ENCODE measurements at places on chromosomes 7 and 10.
A peak's percentile ranks its signal among the peaks of the same experiment; 100 is the strongest.

GRCh38 chr7:128022631-128023532 lies 8.4 kb downstream of the LRRC4 start:
- DNase-seq: no peak

- DNase-seq: no peak
These were observed 104.1 kb upstream of the FOXP2 start for GRCh38 chr7:114310345-114311110.

DNA sequence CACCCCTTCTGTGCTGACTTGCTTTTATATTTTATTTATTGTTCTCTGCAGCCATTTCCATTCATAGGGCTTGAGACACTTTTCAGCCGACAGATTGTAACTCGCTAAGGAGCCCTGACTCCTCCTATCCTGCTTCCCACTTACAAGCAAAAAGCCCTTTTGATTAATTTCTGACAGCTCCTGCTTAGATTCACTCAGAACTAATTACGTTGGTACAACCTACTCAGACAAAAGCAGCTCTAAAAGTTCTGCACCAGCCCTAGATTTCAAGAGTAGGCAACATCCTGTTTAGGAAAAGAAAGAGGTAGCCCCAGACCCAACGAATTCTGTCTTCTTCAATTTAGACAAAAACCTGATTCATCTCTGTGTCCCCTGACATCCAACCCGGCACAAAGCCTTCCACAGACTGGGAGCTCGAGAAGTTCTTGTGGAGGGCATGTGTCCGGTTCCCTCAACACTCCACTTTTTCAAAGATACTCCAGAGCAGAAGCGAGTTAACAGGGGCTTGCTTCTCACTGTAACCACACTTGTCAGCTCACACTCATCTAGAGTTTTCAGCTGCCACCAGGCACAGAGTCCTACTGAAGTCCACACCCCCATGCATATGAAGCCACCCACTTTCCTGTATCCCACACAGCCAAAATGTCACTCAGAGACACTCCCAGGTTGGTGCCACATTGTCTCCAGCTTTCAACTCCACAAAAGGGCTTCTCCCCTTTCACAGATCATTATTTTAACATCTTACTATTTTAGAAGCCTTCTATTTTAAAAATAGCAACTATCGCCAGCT lies 113.6 kb upstream of the NFE2L3 start:
- no peak for DNase-seq

DNA sequence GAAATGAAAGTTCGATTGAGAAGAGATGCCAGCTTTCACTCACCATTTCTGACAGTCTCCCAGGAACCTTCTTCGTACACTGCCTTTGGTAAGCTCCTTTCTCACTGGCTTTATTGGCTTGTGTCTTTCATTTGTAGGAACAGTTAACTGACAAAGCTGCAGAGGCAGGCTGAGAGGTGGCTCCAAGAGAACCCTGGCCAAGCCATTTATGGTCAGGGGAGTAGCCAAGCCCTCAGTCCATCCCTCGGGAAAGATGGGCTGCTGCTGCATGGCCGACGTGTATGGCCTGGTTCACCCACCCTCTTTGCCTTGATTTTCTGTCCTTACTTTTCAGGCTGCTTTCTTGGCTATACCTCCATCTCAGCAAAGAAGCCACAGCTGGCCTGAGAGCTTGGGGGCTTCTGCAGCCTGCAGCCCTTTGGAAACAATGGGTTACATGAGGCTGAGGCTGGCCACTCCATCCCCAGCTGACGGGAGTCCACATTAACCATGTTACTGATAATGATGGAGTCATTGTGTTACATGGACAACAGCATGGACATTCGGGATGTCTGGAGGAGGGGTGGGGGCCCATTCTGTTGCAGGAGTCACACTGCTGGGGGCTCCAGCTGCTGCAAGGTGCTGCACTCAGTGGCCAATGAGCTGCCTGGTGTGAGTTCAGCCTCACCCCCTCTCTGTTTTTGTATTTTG lies at the start of gene OPALIN:
TSS of gene OPALIN (minus strand) at position 152 of the 690 bp plus-strand sequence. CDS start at position 46, 106 bp downstream.
- no peak for DNase-seq

GRCh38 chr10:131915990-131916766 lies 15.4 kb downstream of the PPP2R2D start:
- no peak for DNase-seq

DNA sequence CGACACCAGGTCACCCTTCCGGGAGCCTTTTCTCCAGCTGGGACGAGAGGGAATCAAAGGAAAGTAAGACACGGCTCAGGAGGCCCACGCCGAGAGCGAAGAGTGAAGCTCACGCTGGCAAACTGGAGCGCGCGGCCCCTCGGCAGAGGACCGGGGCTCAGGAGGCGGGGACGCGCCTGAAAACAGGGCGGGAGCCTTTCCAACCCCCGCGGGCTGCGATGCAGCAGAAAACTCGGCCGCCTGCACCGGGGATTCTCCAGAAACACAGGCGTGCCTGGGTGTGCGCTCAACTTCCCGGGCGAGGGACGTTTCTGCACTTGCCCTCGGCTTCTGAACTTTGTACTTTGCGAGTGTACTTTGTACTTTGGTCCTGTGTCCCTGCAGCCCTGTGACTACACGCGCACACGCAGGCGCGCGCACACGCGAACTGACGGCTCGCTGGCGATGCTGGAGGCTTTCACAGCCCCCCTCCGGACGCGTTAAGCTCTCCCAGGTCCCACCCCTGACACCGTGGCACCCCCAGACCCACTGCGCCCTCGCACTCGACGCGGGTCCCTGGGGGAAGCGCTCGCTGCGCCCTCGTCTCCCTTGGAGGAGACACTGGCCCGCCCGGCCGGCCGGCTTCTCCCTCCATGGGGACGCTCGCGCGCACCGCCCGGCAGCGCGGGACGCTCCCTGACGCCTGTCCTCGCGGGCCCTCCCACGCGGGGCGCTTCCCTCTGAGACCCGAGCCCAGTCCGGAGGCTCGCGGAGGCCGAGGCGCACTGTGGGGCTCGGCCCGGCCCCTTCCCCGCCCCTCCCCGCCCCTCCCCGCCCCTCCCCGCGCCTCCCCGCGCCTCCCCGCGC lies 588 bp upstream of the PAOX start:
- DNase-seq: peak; percentile 54

DNA sequence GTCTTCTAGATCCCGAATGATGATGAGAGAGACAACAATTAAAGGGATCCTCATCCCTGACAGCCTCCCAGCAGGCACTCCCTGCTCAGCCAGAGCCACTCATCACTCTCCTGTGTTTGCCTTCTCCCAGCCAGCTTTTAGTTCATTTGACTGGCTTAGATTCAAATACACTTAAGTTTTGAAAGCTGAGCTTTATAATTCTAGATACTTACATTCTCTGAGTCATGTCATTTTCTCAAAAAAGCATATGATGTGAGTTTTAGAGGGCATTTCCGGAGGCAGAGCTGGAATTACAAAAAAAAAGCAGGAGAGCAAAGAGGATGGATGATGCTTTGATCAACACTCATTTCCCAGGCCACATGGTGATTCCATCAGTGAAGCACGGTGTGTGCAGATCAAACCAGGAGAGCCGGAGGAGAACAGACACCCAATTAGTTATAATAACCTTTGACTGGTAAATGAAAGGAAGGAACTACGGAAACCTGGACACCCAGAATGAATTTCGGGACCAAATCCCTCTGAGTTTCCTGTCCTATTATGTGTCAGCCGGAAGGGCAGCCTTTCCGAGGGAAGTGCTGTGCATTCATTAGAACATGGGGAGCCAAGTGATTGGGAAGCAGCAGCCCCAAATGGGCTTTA lies 81.5 kb upstream of the HPS1 start:
- DNase-seq: no peak

DNA sequence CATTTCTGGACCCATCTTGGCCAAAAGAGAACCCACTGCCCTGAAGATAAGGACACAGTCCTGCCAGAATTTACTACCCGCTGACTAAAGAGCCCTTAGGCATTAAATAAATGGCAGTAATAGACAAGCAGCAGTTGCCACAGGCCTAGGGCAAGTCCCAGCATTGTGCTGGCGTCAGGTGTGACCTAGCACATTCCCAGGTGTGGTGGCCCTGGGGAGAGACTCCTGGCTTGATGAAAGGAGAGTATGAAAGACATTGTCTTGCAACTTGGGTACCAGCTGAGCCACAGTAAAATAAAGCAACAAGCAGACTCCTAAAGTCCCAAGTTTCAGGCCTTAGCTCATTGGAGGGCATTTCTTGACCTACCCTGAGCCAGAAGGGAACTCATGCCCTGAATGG lies 715.7 kb upstream of the SORCS1 start:
- no peak for DNase-seq

GRCh38 chr10:34396663-34397062 lies 418.4 kb downstream of the PARD3 start:
- no peak for DNase-seq

DNA sequence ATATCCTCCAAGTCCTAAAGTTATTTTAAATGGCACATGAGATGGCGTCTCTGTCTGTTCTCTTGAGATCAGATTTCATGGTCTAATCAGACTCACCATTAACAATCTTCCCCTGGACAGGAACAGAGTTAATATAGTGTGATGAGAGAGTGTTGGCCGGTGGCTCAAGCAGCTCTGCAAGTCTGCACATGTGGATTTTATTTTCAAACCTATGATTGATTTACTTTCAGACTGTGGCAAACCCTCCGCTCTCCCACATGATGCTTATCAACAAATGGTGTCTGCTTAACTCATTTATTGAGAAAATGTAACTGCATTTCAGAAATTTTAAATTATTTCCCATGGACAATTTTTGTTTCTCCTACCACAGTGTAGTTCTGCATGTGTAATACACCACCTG lies 46.5 kb upstream of the HGF start:
- DNase-seq: no peak

DNA sequence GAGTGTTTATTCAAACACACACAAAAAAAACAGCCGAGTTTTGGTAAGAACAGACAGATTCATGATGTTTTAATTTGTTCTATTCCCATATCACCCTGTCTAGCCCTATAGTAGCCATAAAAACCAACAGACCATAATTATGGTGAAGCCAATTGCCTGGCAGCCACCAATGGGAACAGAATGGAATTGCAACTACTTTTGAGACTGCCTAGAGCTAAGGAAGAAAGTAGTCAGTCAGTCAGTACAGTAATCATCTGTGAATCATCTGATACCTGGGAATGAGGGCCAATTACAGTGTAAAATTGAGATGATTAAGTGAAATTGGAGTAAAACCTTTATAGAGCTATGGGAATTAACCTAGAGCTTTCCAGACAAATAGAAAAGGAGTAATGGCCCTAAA lies 952.7 kb upstream of the KCND2 start:
- no peak for DNase-seq
